ENCODE measurements at places on chromosomes 16 and 17.
A peak's percentile ranks its signal among the peaks of the same experiment; 100 is the strongest.

- DNase-seq, result peak; percentile 24
Measured at GRCh38 chr16:75580-76501, 2.2 kb upstream of the MPG start.

DNA sequence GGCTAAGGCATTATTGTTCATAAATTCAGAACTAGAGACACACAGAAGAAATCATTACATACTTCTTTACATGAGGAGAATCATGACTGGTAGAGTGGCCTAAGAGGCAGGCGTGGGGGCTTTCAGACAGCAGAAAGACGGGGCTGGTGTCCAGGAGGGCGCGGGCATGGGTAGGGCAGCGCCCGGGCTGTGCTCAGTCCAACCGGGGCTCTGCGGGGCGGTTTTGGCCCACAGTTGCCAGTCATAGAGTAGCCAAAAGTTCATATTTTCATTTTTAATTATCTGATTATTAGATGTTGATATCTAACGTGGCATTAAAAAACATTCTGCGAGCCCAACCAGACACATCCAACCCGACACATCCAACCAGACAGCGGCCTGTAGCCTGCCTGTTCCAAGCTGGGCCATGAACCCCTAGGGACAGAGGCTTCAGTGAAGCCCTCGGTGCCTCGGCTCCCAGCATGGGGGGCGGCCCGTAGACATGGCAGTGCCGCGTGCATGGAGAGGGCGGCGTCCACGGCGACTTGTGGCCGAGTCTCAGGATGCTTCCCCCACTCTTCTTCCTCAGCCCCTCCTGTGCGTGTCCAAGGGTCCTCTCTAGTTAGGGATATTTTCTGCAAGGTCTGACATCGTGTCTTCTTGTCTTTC is 162.4 kb upstream of the CHMP6 start:
- no peak for DNase-seq

DNA sequence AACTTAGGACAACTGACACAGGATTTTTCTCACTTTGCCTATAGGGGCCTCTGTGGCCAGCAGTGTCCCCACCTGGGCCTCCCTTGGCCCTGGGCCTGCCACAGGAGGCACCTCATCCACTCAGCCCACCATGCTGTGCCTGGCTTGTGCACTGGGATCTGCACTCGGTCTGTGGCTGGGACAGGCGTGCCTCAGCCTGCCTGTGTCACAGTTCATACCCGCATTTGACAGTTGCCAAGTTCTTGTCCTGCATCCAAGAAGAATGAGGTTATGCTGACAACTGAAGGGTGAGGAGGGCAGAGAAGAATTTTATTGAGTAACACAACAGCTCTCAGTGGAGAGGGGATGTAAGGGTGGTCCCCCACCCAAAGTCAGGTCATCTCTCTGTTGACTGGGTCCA is 36.0 kb downstream of the ZFP90 start:
- DNase-seq, result no peak

- no peak for DNase-seq
Measured at GRCh38 chr17:61225178-61225882, 174.3 kb upstream of the TBX2 start.

GRCh38 chr16:80708823-80709222 is 95.6 kb downstream of the CDYL2 start:
- no peak for DNase-seq

GRCh38 chr17:73773702-73774101 is 129.5 kb upstream of the SDK2 start:
- no peak for DNase-seq

- DNase-seq, result no peak
Measured at GRCh38 chr17:72560303-72561247, 439.8 kb downstream of the SOX9 start.

GRCh38 chr17:46039592-46040186 is 40.6 kb downstream of the STH start:
- no peak for DNase-seq

DNA sequence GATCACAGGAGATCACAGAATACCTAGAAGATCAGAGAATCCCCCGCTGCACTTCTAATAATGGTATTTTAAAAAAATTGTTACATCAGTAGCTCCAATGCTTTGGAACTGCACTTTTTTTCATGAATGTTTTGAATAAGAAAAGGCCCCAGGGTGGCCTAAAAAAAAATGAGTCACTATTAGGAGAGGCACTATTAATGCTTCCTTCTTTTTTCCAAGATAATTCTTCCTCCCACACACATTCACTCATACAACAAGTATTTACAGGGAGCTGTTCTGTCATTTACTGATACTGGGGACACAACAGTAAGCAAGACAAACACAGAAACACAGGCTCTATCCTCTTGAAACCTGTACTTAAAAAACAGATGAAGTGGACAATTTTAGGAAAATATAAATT is 675 bp upstream of the PDZD9 start:
- DNase-seq, result peak; percentile 14

DNA sequence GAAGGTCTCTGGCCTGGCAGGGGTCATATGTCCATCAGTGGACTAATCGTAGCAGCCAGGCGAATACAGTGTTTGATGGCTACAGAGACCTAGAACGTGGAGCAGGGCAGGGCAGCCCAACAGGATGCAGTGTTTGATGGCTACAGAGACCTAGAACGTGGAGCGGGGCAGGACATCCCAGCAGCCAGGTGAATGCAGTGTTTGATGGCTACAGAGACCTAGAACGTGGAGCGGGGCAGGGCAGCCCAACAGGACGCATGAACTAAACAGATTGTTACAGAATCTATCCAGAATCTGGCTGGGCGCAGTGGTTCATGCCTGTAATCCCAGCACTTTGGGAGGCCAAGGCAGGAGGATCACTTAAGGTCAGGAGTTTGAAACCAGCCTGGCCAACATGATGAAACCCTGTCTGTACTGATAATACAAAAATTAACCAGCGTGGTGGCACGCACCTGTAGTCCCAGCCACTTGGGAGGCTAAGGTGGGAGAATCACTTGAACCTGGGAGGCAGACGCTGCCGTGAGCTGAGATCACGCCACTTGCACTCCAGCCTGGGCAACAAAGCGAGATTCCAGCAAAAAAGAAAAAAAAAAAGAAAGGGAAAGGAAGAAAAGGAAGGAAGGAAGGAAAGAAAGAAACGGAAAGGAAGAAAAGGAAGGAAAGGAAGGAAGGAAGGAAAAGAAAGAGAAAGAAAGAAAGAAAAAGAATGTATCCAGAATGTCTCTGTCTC is 65.2 kb upstream of the RPH3AL start:
- DNase-seq, result no peak

DNA sequence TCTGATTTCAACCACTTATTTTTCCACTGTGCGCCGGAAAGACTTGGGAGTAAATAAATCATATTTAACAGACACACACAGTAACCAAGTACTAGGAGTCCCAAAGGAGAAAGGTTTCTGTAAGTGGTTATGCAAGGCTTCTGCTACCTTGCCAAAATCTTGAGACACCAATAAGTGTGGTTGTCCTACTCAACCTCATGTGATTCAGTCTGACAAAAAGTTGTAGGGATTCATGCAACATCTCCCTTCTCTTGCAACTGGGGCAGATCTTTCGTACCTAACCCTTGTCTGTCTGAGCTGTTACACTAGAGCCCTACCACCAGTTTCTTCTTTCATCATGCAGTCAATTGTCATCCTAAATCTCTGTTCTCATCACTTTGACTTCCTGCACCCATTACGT is 69.9 kb upstream of the NUDT7 start:
- DNase-seq, result no peak

Measured in natural killer cell (primary cell).